ENCODE measurements at places on chromosomes 2 and 18. TPM values are rescaled to one million over a fixed set of nuclear protein-coding genes. Genes with fewer than 3 reads are reported as not detected.

DNA sequence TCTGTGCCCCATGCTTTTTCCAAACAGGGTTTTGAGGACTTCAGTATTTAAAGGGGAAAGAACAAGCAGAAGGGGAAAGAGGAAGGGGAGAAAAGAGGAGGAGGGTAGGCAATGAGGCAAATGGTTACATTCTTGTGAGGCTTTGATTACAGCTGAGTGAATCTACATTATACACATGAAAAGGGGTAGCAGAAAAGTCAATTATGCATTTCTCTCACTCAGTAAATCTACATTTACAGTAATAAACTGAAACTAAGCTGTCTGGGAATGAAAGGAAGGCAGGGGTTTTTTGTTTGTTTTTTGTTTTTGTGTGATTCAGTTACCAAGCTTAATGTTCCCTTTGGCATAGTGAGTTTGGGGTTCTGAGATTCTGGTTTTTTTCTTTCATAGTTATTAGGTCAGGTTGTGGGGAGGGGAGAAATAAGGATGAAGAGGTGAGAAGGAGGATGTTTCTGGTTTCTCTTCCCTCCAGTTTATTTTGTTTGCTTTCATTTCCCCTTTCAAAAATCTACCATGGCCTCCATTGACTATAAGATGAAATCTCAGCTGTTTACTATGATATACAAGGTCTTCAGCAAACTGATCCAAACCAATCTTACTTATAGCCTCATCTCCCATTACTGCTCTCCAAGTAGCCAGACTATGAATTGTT lies 18.7 kb downstream of the C18orf63 start:
- no peak for DNase-seq

DNA sequence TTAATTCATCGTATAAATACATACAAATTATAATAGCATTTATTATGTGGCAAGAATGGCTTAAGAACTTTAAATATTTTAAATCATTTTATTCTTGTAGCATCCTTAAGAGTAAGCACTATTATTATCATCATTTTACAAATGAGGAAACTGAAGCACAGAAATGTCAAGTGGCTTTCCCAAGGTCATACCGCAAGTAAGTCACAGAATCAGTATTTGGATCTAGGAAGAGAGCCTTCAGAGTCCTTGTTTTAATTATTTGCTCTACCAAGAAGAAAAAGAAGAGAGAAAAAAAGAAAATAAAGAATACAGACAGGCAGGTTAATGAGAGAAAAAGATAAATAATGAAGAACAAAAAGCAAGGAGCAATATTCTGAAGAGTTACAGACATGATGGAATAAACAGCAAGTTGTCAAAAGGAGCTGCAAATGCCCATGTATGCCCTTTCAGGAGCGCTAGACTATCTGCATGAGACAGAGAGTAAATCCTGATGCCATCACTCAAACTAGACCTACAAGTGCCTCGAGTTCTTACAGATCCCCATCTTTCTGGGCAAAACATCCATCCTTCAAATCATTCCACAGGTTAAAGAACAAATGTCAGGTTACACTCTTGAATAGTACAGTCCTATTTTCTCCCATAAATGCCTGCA lies 57.8 kb upstream of the ETAA1 start:
- DNase-seq, result no peak

DNA sequence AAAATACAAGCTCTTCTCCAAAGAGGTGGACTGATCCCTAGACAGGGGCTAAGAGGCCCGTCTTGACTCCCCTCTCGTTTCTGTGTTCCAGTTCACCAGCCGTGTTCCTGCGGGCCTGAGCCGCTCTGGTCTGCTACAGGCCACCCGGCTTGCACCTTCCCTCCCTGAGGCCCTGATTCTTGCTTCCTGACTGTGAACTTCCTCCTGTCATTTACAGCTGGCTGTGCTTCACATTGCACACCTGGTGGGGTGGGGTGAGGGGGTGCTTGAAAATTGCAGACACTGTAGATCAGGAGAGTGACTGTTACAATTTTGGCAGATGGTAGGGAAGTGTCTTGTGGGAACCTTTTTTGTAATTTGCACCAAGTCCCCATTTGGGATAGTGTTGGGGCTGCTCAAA lies 64.4 kb downstream of the TSN start:
- no peak for DNase-seq

DNA sequence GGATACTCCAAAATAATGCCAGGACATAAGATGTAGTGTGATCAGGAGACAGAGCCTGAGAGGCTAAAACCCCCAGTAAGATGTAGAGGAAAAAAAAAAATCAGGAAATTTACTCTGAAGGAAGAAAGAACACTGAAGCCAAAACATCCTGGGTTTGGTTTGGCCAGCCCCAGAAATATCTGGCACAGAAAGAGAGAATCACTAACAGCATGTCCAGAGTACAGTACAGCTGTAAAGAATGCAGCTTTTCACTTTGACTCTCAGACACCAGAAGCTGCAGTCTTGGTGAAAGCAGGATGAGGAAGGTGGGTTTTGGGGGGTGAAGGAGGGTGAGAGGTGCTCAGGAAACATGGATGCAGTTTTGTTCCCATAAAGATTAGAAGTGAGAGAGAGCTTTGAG lies 1577.7 kb upstream of the ACVR2A start:
- no peak for DNase-seq

DNA sequence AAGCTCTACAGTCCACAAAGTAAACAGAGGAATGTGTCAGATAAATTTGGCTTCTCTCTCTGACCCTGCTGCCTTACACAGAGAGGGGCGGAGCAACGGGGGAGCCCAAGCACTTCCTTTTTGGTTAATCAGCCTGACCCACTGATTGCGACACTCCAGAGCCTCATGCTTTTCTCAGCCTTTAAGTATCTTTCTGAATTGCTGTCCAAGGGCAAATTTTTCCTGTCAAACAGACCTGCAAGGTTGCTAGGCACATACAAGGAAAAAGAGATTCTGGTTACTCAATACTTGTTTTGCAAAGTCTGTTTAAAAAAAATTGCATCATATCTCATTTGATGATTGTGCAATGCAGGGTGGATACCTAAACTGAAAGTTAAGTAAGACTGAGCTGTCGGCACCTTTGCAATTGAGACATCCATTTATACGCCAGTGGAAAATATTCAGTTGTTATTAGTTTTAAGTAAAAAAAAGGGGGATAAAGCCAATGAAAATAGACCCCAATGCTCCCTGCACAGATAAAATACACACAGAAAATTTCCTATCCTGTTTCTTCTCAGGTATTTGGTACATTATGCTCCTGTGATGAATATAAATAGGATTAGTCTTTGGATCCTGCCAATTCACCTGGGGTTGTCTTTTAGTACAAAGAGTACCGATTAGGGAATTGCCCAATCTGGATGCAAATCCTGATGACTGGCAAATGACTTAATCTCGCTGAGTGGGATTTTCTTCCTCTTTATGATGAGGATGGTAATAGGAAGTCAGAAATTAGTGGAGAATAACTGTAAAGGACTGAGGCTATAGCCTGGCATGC lies 260.2 kb upstream of the TRIB2 start:
- peak; percentile 51 for DNase-seq

GRCh38 chr18:8116341-8117005 lies 492.8 kb upstream of the RAB12 start:
- DNase-seq, result no peak

- no peak for DNase-seq
These were observed 84.0 kb upstream of the NEUROD1 start for GRCh38 chr2:181764095-181764963.

Gene TMEM185B
- total RNA-seq, result 35.0 TPM

DNA sequence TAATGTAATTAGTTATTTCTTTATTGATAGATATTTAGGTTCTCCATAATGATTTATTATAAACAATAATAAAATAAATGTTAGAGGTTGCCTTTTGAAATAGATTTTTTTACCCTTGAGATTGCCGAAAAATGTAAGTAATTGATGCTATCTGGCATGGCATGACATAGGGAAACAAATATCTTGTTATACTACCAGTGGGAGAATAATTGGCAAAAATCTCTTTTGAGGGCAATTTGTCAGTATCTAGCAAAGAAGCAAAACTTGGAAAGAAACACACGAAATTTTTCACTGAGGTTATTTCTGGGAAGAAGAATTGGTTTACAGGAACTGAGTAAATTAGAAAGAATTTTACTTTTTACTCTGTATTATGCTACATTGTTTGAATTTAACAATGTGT lies 547.2 kb upstream of the SETBP1 start:
- DNase-seq, result no peak

Gene POMC
- 4.4 TPM for total RNA-seq

GRCh38 chr2:160469621-160470204 lies 23.9 kb downstream of the RBMS1 start:
- DNase-seq, result no peak

- no peak for DNase-seq
These were observed 71.9 kb downstream of the TNFRSF11A start for GRCh38 chr18:62396967-62397366.

Gene HOXD12
- not detected for total RNA-seq

Gene PTRHD1
- 21.6 TPM for total RNA-seq

Gene LINC00305
- total RNA-seq, result not detected

- DNase-seq, result no peak
These were observed 13.9 kb downstream of the CLASP1 start for GRCh38 chr2:121635371-121635770.

Gene ACKR3
- total RNA-seq, result 0.33 TPM

GRCh38 chr18:23864624-23865023 lies 149.9 kb upstream of the TTC39C start:
- peak; percentile 14 for DNase-seq

Gene TRIM43
- total RNA-seq, result not detected

DNA sequence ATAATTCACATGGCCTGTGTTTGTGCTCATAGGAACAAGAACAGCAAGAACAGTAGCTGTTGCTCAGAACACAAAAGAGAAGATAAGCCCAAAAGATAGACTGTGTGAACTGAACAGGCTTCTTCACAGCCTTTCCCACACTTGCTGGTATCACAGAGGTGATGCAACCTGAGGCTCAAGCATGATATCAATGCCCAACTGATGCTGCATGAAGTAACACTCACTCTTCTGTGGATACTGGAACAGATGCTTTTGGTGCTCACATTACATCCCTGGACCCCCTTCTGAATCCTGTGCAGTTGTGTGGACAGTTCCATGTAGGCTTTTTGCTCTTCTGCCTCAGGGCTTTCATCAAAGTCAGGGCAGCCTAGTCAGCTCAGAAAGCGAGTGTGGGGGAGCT lies 88.4 kb upstream of the RND3 start:
- no peak for DNase-seq

Gene PROM2
- total RNA-seq, result 0.66 TPM

GRCh38 chr2:160257041-160257742 lies 57.1 kb upstream of the ITGB6 start:
- DNase-seq, result no peak

DNA sequence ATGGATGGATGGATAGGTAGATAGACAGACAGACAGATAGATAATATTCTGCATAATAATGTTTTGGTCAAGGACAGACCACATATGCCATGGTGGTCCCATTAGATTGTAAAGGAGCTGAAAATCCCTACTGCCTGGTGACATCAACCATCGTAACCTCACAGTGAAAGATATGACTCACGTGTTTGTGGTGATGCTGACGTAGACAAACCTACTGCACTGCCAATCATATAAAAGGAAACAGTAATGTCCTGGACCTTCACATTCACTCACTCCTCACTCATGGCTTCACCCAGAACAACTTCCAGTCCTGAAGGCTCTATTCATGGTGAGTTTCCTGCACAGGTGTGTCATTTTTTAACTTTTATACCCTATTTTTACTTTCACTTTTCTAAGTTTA lies 202.9 kb upstream of the TPO start:
- DNase-seq, result no peak

GRCh38 chr2:3656762-3657721 lies 958 bp upstream of the ALLC start:
- DNase-seq, result no peak

GRCh38 chr2:28627722-28628480 lies 123.7 kb upstream of the PPP1CB start:
- DNase-seq, result no peak

DNA sequence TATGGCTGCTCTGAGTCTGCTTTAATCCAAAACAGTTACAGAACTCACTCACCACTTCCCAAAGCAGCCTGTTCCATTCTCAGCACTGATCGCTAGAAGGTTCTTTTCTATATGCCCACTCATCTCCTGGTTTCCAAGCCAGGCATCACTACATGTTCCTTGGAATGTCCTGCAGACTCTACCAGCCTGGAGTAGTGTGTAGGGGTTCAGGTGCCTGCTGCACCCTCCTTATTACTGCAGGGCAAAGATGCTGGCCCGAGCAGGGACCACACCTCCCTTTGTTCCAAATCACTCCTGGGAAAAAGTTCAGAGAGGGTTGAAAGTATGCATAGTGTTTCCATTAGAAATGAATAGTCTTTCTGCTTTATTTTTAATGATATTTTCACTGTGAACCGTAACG lies 196.6 kb downstream of the SH3RF3 start:
- DNase-seq, result no peak

Gene SH3RF3
- total RNA-seq, result 0.33 TPM

DNA sequence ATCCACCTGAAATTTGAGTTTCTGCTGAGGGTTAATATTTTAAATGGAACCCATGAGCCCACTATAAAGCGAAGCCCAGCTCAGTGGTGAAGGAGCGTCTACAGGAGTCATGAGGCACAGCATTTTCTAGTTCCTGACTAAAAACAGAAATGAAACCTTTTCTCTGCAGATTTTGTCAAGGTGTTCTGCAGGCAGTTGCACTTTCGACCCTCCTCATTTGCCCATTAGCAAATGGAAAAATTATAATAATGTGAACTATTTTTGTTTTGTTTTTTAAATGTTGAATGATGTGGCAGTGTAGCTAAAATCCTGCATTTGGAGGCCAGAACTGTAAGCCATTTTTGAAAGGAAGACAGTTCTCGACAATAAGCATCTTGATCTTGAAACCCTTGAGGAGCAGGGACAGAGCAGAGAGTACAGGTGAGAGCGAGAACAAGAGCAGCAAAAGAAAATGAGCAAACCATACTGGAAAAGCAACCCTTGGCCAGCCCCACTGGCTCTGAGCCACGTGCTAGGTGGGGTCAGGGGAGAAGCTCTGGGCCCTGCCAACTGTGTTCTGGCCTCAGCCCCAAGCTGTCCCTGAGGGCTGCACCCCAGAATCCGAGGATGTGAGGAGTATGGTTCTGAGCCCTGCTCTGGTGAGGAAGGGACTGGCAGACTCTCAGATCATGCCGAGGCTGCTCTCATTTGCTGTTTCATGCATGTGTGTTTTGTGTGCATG lies 26.4 kb upstream of the COPS8 start:
- no peak for DNase-seq

GRCh38 chr18:12637901-12638643 lies 19.8 kb downstream of the SPIRE1 start:
- DNase-seq, result no peak

DNA sequence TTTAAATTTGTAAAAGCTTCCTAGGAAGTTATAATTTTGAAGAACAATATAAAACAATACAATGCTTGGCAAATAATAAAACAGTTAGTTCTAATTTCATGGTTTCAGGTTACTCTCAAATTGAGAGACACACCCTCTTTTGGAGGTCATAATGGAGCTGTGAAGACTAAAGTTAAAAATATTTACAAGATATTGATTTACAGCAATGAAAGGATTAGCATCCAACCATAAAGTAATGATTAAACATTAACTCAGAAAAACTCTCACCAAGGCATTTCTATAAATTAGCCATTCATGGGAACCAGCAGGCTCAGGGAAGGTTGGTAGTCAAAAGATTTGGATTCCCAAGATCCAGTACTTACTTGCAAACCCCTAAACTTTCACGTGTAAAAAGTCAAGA lies 6.4 kb downstream of the DPP4 start:
- no peak for DNase-seq
